Ovary (tissue), 10 donors: ENCODE measurements at places on chromosomes 2 and 18. TPM values are rescaled to one million over a fixed set of nuclear protein-coding genes. Genes with fewer than 3 reads are reported as not detected.

The C2orf69 gene
- total RNA-seq = 7.5 TPM

The IL1RL2 gene
- 2.0 TPM for total RNA-seq

The DSC3 gene
- 0.05 TPM for total RNA-seq

The MYOM1 gene
- total RNA-seq = 0.69 TPM

The SPOPL gene
- total RNA-seq = 22.4 TPM

The UGT1A6 gene
- total RNA-seq = not detected
